ENCODE measurements at places on chromosomes 2 and 18.

GRCh38 chr2:173513107-173513727 is 158.5 kb downstream of the CDCA7 start:
- no peak for DNase-seq

DNA sequence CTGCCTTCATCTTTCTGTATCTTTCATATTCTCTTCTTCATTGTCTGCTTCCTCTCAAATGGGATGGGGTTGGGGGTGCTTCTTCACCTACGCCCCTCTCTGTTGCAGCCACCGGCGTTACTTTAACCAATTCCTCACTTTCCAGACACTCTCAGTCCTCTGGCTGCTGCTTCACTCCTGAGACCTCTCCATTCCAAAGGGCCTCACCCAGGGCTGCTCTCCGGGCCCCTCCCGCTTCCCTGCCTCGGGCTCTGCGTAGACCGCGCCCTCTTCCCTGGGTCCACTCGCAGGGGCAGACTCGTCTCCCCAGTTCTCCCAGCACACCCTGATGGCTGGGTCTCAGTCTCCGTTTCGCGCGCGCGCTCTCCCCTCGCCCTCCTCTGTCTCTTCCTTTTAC is 926 bp downstream of the SERPINB8 start:
- DNase-seq, result peak; percentile 83

DNA sequence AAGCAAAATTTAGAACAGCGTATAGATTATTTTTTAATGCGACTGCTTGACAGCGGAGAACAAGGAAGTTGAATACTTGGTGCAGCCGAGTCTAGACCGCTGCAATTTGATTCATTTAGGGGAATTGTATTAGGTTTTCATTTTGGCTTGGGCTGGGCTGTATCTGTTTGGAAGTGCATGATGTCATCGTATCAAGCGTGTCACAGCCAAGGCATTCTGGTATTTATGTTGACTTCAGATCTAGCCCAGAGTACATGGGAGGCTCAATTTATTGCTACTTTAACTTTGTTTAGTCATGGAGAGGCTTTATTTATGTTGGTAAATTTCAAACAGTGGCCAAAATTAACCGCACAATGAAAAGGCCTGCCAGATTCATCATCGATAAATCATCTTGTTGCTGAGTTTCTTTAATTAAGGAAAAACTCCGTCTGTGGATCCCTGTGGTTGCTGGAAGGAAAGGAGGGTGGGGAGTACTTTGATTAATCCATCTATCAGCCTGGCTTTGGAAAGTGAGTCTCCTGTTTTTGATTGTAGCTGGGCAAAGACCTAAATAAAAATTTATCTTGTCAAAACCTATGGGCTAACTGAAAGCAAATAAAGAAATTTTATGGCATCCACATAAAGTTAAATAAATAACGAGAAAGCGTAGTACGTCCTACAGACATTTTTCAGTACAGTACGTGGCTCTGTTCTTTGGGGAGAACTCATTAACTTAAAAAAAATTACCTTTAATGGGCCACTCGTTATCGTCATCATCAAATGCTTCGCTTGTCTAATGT is 230.4 kb upstream of the SPRED2 start:
- no peak for DNase-seq

GRCh38 chr18:78540636-78541529 is 438.7 kb upstream of the SALL3 start:
- no peak for DNase-seq

- no peak for DNase-seq
These were observed 357.6 kb downstream of the RAD51AP2 start for GRCh38 chr2:17160594-17160993.

DNA sequence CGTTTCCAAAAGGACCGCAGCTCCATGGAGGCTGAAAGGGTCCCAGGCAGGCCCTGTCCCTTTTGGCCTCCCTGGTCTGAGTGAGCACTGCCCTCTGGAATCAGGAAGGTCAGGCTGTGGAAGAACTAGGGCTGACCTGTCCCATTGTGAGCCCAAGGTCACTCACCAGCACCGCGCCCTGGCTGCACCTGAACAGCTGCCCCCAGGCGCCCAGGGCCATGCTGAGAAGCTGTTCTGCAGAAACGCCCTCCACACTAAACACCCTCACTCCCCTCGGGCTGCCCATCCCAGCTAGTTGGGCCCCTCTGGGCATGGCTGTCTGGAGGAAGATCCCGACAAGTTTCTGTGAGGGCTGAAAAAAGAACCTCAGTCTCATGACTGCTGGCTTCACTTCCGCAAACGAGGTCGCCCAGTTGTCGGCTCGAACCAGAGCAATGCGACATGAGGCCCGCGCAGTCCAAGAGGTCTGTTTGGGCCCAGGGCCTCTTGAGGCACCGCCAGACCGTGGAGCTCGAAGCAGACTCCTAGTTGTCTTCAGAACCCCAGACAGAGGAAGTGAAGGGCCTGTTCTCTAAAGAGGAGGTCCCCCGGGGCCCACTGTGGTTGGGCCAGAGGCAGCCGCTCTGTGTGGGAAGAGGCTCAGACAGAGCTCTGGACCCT is 64.4 kb downstream of the INPP5D start:
- no peak for DNase-seq

DNA sequence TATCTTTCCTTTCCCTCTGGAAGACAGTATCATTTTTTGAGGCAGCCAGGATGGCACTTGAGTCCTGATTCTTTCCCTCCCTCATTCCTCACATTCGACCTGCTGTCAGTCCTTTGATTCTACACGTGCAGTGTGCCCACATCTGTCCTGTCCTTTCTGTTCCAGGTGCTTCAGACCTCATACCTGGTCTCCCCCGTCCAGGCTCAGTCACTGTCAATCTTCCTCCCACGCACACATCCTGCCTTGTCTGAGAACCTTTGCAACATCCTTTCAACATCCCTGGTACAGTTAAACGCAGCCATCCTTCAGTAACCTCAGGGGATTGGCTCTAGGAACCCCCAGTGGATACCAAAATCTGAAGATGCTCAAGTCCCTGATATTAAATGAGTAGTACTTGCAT is 10.1 kb downstream of the BCL2 start:
- DNase-seq, result no peak

- peak; percentile 64 for DNase-seq
These were observed 370.2 kb downstream of the CMPK2 start for GRCh38 chr2:6495466-6495865.

Measured in upper lobe of left lung (tissue), 6 donors.